ENCODE measurements at places on chromosomes 3 and 15. TPM values are rescaled to one million over a fixed set of nuclear protein-coding genes. Genes with fewer than 3 reads are reported as not detected.

DNA sequence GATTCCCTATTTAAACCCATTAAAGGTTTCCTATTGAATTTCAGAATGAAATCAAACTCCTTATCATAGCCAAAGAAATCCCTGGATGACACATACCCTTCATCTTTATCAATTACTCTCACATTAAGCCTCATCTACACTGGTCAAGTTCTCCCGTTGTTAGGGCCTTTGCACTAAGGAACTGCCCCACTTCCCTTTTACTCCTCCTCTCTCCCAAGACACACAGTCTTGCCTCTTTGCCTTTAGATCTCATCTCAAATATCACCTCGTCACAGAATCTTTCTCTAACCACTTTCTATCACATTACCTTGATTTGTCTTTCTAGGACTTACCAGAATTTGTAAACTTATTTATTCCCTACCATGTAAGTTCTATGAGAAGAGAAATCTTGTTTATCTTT, 117.6 kb downstream of the TMCC1 start:
- no peak for DNase-seq

DNA sequence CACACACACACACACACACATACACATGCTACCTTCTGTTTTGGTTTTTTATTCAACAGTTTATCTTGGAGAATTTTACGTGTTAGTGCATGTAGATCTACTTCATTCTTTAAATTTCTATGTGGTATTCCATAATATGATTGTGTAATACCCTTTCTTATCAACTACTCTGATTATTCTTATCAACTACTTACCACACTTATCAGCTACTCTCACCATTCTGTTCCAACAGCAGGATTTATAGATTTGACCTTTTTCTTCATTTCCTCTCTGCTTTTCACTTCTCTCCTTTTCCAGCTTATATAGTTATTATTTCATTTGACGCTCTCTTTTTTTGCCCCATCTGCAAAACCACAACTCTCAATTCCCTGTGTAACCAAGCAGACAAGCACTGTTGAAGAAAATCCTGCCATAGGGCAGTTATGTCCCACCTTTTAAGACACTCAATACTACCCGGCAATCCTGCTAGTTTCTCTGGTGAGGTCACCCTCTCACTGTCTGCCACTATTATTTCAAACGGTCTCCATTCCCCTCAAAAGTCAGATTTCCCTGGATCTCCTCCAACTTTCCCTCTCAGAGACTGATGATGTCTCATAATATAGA, 56.9 kb upstream of the SATB1 start:
- DNase-seq = peak; percentile 27

DNA sequence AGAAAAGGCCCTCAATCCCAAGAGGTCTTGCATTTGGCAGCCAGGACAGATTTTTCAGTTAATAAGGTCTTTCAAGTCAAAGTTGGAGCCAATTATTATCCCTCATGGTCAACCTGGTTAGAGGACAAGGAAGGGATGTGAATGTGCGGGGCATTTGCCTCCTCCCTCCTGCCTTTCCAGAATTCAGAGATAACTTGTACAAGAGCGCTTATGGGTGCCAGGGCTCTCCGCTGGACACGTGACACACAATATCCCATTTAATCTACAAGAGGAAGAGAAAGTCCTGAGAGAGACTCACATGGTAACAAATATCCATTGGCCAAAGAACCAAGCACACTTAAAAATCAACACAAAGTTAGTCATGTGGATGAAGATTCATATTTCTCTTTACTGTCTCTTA, 78.5 kb upstream of the ST8SIA2 start:
- no peak for DNase-seq

DNA sequence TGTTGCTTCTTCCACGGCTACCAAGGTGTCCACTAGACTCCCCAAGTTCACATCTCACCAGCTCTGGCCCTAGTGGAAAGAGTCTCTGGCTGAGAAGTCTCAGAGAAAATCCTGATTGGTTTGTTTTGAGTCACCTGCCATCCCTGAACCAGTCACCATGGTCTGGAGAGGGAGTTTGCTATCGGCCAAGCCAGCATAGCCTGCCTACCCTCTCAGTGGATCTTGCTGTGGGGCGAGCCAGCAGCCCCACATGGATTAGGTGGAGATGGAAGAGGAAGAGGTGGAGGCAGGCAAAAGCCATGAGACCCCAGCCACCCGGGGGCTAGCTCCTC, 48.1 kb upstream of the FLNB start:
- DNase-seq = no peak

- no peak for DNase-seq
These were observed 12.4 kb downstream of the EFCC1 start for GRCh38 chr3:129013491-129013891.

The ISL2 gene
- not detected for polyA plus RNA-seq

The SAMD7 gene
- not detected for polyA plus RNA-seq

The SAXO2 gene
- polyA plus RNA-seq = 3.5 TPM

The RETNLB gene
- polyA plus RNA-seq = not detected

The P2RY12 gene
- 0.23 TPM for polyA plus RNA-seq

All from muscle of leg (tissue), 16 donors.